Calu3 (cell line): ENCODE measurements at places on chromosomes 13 and 19. TPM values are rescaled to one million over a fixed set of nuclear protein-coding genes. Genes with fewer than 3 reads are reported as not detected.

Gene GPR12
- not detected in 2 replicates for total RNA-seq

Gene PRR22
- total RNA-seq = 6.3 TPM in 2 replicates

Gene SIGLEC14
- total RNA-seq = not detected in 2 replicates

Gene CYP2S1
- total RNA-seq = 4.9 and 8.9 TPM in 2 replicates

Gene FFAR2
- not detected in 2 replicates for total RNA-seq

Gene NKG7
- not detected in 2 replicates for total RNA-seq

Gene KRTDAP
- not detected in 2 replicates for total RNA-seq

Gene MEDAG
- total RNA-seq = 1.6 and 2.3 TPM in 2 replicates

Gene LRRC25
- total RNA-seq = not detected in 2 replicates

Gene PPM1N
- 5.0 and 6.8 TPM in 2 replicates for total RNA-seq

Gene PNMA8C
- total RNA-seq = not detected in 2 replicates

GRCh38 chr19:1373042-1373533 is 10.6 kb upstream of the NDUFS7 start:
- no peak for DNase-seq
- H3K4me3 ChIP-seq = no peak overlapping the region
- no peak overlapping the region for H3K27ac ChIP-seq
- H3K4me1 ChIP-seq = no peaks in the 10 kb centered on the region

- no peak overlapping the region for H3K27ac ChIP-seq
- H3K4me3 ChIP-seq = no peak overlapping the region
- no peaks in the 10 kb centered on the region for H3K27me3 ChIP-seq
- no peak for DNase-seq
- H3K36me3 ChIP-seq = no peaks in the 10 kb centered on the region
These were observed 475.9 kb upstream of the HTR2A start for GRCh38 chr13:47372751-47373150.

DNA sequence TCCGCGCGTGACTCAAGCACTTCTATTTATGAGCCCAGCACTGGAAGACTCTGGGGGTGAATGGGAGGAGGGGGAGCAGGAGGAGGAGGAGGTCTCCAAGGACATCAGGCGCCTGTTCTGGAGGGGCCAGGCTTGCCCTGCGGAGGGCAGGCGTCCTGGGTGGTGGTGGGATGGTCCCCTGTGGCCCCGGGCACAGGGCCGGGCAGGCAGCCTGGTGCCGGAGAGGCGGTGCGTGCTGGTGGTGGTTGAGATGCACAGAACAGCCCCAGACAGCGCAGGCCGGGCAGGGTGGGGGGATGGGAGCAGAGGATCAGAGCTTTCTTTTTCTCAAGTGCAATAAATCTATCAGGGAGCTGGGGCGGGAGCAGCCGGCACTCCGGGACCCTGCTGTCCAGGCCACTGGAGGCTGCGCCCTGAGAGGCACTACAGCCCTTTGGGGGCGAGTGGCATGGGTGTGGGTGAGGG is 14.0 kb downstream of the NKPD1 start:
- DNase-seq = no peak
- H3K36me3 ChIP-seq = peaks cover 21% of the 10 kb centered on the region
- no peak overlapping the region for H3K27ac ChIP-seq
- no peak overlapping the region for H3K4me3 ChIP-seq
- H3K4me1 ChIP-seq = no peaks in the 10 kb centered on the region
- no peaks in the 10 kb centered on the region for H3K27me3 ChIP-seq

DNA sequence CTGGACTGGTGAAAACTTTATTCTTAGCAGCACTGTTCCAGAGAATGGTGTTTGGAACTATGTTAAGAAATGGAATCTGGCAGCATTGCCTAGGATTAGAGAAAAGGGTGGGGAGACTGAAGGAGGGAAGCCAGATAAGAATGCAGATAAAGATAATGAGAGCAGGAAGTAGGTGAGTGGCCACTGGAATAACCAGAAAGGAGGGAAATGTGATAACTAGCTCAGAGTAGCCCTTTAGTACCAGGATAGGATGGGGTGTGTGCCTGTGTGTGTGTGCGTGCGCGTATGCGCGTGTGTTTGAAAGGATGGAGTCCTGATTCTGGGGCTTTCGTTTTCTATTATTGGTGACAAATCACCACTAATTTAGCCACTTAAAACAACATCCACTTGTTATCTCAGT is 33.4 kb upstream of the FRY start:
- H3K36me3 ChIP-seq = no peaks in the 10 kb centered on the region
- H3K4me1 ChIP-seq = peaks cover 16% of the 10 kb centered on the region
- H3K4me3 ChIP-seq = no peak overlapping the region
- H3K27me3 ChIP-seq = no peaks in the 10 kb centered on the region
- no peak overlapping the region for H3K27ac ChIP-seq

DNA sequence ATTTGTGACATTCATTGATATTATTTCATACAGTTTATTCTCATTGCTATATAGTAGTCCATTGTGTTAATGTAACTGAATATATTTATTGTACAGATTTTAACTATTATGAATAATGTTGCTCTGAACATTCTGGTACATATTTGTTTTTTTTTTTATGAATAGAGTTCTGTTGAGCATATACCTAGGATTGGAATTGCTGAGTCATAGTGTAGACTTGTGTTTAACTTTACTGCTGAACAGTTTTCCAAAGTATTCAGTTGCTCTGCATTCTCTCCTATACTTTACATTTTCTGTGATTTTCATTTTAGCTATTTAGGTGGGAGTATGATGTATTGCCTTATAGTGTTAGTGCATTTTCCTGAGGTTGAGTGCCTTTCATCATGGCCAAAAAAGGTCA is 97.5 kb downstream of the MAB21L1 start:
- H3K4me3 ChIP-seq = no peak overlapping the region
- H3K27me3 ChIP-seq = no peaks in the 10 kb centered on the region
- H3K36me3 ChIP-seq = no peaks in the 10 kb centered on the region
- no peak for DNase-seq
- H3K27ac ChIP-seq = no peak overlapping the region

DNA sequence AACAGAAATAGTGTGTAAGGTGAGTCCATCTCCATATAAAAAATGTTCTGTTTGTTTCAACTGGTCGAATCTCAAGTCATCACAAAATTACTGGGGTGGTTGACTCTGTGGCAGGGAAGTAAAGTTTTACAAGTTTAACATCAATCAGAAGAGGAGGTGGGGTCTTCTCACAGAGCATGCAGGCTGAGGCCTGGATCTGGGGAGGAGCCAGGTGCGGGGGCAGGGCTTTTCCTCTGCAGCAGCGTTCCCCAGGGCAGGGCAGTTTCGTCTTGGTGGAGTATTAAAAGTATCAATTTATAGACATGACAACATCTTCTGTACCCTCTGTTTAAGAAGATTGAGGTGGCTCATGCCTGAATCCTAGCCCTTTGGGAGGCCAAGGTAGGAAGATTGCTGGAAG is 68.8 kb downstream of the SLC7A9 start:
- no peaks in the 10 kb centered on the region for H3K36me3 ChIP-seq
- H3K27ac ChIP-seq = no peak overlapping the region
- DNase-seq = no peak

DNA sequence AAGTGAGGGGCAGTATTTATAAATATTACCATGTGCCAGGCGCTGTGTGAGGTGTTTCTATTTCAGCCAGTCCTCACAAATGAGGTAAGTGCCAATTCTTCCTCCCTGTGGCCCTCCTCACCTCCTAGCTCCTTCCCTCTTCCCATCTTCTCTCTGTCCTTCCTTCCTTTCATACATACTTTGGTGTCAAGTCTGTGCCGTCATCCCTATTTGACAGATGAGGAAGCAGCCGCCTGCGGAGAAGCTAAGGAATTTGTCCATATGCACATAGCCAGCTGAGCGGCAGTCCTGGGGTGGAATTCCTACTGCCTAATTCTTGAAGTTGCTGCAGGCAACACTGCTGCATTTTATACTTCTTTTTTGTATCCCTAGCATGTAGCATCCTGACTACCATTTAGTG is 150.8 kb downstream of the B3GLCT start:
- no peaks in the 10 kb centered on the region for H3K4me1 ChIP-seq
- no peaks in the 10 kb centered on the region for H3K36me3 ChIP-seq
- no peak overlapping the region for H3K27ac ChIP-seq
- no peak for DNase-seq

DNA sequence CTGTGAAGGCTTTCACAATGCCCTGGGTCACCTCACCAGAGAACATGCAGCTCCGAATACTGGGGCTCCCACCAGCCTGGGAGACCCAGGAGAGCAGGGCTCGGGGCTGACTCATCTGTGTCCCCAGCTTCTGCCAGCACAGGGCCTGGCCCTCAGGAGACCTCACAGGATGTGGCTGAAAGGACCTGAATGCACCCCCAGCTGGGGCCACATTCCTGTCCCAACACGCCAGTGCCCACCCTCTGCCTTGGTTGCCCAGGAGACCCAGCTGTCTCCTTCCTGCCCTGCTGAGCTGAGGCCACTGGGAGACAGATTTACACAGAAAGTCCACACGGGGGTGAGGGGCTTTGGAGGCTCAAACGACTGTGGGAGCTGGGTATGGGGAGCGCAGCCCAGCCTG is 11.9 kb downstream of the BCAT2 start:
- H3K27me3 ChIP-seq = no peaks in the 10 kb centered on the region
- no peak overlapping the region for H3K27ac ChIP-seq
- H3K36me3 ChIP-seq = peaks cover 31% of the 10 kb centered on the region
- no peak for DNase-seq

DNA sequence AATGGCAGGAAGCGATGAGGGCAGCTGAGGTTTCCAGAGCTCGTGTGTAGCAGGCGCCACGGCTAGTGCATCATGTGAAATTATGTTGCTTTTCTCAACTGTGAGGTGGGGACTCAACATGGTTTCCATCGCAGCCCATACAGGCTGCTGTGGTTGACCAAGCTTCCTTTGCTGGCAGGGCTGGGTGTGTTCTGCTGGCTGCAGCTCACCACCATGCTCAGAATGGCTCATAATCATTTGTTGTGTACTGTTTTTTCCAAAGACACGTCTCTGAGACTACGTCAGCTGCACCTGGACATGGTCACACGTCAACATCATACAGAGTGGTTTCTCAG is 16.1 kb upstream of the RASA3 start:
- no peak overlapping the region for H3K27ac ChIP-seq
- DNase-seq = no peak
- no peak overlapping the region for H3K4me3 ChIP-seq
- no peaks in the 10 kb centered on the region for H3K4me1 ChIP-seq
- H3K27me3 ChIP-seq = peaks cover 4% of the 10 kb centered on the region

DNA sequence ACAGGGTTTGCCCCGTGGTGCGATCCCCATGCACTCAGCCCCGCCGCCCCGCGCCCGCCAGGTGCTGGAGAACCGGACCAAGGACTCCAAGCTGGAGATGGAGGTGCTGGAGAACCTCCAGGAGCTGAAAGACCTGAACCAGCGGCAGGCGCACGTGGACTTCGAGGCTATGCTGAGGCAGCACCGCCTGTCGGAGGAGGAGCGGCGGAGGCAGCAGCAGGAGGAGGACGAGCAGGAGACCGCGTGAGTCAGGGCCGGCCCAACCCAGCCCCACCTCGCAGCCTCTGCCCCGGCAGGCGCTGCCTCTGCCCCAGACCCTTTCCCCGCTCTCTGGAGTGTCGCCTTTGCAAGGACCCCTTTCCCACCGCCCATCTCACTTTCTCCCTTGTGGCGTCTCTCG is 11.3 kb downstream of the YJU2 start:
- H3K36me3 ChIP-seq = peaks cover 32% of the 10 kb centered on the region
- no peaks in the 10 kb centered on the region for H3K4me1 ChIP-seq
- no peaks in the 10 kb centered on the region for H3K27me3 ChIP-seq
- H3K4me3 ChIP-seq = no peak overlapping the region
- DNase-seq = no peak
- no peak overlapping the region for H3K27ac ChIP-seq

- DNase-seq = peak; percentile 69
- H3K27me3 ChIP-seq = no peaks in the 10 kb centered on the region
- H3K36me3 ChIP-seq = peaks cover 89% of the 10 kb centered on the region
- H3K4me1 ChIP-seq = peaks cover 50% of the 10 kb centered on the region
These were observed 21.9 kb upstream of the WTIP start for GRCh38 chr19:34459614-34460013.

- H3K4me1 ChIP-seq = no peaks in the 10 kb centered on the region
- H3K4me3 ChIP-seq = no peak overlapping the region
- H3K27me3 ChIP-seq = no peaks in the 10 kb centered on the region
- H3K36me3 ChIP-seq = peaks cover 15% of the 10 kb centered on the region
- no peak overlapping the region for H3K27ac ChIP-seq
- DNase-seq = no peak
These were observed 5.8 kb upstream of the ILF3 start for GRCh38 chr19:10648360-10648759.

DNA sequence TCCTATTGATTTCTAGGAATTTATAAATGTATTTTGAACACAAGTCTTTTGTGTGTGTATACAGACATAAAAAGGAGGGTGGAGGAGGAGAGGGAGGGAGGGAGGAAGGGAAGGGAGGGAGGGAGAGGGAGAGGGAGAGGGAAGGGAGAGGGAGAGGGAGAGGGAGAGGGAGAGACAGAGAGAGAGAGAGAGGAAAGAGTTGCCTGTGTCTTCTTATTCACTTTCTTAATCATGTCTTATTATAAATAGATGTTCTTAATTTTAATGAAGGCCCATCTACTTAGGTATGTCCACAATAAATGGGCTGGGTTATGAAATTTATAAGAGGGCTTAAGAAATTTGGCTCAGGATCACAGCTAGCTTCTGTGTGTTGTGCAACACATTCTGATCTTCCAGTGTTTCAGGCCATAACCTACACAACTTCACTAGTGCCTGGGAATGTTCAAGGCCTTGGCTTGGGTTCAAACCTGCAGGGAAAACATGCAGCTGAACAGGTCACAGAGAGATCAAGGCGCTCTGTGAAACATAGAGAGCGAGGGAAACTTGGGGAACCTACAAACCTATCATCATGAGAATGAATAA is 39.3 kb downstream of the ZNF45 start:
- H3K27me3 ChIP-seq = no peaks in the 10 kb centered on the region
- H3K27ac ChIP-seq = no peak overlapping the region
- no peak for DNase-seq
- H3K36me3 ChIP-seq = no peaks in the 10 kb centered on the region
- H3K4me3 ChIP-seq = no peak overlapping the region

- no peaks in the 10 kb centered on the region for H3K36me3 ChIP-seq
- H3K27ac ChIP-seq = no peak overlapping the region
- H3K4me1 ChIP-seq = no peaks in the 10 kb centered on the region
- no peak overlapping the region for H3K4me3 ChIP-seq
These were observed 38.9 kb downstream of the ATP12A start for GRCh38 chr13:24719139-24719538.

GRCh38 chr13:110559429-110559943 is 2.0 kb downstream of the RAB20 start:
- peak overlapping the region; percentile 73 for H3K4me3 ChIP-seq
- no peak for DNase-seq
- H3K27ac ChIP-seq = peak overlapping the region; percentile 42
